HepG2 (cell line): ENCODE measurements at places on chromosomes 2 and 18. TPM values are rescaled to one million over a fixed set of nuclear protein-coding genes. Genes with fewer than 3 reads are reported as not detected.

RFX8 gene
- total RNA-seq, result not detected in 2 replicates

DNA sequence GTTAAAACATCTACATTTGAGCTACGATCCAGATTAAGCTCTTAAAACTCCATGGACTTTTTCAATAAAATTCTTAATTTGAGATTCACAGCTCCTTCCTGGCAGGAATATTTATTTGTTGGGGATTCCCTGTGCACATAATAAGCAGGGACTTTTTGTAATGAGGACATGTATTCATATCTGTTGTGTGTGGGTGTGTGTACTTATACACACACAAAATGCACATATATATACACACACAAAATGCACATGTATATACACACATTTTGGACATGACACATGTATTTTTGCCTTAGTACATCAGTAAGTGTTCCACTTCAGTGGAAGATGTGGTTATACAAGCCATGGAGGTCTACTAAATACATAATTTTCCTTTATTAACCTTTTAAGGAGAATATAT lies 1131.1 kb upstream of the CDH2 start:
- DNase-seq, result no peak

DNA sequence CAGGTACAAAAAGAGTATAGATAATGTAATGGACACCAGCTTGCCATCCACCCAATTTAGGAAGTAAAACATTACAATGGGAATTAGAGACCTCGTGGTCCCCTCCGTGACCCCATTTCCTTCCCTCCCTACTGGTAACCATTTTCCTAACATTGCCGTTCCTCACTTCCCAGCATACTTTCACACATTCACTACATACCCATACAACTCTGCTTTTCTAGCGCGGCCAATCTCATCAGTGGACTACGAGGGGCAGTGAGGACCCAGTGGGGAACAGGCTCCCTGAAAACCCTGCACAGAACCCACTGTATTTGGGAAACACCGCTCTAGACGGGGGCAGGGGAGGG lies 1.1 kb downstream of the ENOSF1 start:
- no peak for DNase-seq

DNA sequence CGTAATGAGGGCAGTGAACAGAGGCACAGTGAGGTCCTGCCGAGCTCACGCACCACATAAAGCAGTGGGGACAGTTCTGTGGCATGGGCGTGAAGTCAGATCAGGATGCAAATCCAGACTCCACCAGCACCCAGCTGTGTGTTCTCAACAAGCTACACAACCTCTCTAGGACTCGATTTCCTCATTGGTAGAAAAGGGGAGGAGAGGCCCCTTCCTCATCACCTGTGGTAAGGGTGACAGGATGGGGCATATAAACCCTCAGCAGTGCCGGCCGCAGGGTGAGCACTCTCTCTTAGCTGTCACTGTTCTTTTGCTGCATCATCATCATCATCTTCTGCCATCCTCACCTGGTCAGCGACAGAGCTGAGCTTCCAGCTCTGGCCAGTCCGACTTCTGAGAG lies 54.8 kb downstream of the C2orf76 start:
- DNase-seq, result no peak

DNA sequence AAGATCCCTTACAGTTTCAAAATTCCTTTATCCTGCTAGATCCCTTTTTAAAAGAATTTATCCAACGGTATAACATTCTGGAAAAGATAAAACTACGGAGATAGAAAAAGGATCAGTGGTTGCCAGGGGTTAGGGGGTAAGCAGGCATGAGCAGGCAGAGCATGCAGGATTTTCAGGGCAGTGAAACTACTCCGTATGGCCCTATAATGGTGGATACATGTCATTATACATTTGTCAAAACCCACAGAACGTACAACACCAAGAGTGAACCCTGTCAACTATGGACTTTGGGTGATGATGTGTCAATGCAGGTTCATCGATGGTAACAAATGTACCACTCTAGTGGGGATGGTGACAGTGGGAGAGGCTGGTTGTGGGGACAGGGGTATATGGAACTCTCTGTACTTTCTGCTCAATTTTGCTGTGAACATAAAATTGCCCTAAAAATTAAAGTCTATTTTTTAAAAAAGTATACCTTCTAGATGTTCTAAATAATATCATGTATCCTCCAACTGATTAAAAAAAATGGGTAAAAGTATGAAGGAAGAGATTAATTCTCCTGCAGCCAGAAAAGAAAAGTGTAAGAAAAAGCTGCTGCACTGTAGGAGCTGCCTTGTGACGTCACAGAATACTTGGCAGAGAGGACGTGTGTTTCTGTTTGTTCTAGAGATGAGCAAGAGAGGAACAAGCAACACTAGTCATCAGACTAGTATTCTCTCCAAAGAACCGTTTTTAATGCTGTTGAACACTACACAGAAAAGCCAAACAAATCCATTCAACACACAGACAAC lies 23.6 kb downstream of the ANKRD44 start:
- peak; percentile 30 for DNase-seq

- DNase-seq, result no peak
These were observed 203.2 kb upstream of the MEX3C start for GRCh38 chr18:51400721-51401120.

DNA sequence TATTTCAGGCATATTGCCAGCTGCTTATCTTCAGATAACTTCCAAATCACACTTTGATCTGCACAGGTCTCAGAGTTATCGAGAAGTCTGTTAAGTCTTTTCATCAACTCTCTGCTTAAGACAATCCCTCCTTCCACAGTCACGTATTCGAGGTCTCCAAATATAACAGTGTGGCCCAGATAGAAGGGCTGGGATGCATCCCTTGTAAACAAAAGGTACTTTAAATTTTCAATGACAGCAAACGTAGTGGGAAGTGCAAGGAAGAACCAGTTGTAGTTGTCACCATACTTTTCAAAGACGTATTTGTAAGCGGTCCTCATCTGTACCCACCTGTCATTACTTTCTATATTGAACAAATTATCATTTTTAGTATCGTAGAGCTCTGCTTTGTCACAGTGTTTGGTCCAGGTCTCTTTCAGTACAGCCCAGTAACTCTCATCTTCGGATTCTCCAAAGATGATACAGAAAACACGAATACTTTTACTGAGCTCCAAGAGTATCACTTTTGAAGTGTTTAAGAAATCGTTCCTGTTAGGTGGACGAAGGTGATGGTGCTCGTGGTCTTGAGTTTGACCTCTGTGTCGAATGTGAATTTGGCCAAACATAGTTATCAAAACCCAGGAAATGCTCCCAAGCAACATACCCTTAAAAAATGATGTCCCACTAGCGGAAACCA lies 445 bp downstream of the C1GALT1C1L start:
- DNase-seq, result no peak

DNA sequence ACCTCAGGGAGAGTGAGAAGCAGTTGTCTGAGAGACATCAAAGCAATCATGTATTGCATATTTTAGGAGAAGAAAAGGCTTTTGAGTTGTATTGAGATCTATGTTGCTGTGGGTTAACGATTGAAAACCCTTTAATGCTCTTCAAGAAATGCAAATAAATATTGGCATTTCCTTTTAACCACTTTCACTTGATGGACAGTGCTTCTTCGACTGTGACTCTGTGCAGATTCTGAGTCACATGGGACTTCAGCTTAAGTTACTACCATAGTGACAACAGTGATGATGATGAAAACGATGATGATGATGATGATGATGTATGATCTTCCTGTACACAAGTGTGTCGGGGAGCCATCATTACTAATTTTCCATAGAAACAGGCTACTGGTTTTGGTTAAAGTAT lies 181.8 kb downstream of the AKAIN1 start:
- no peak for DNase-seq

FAM110C gene
- total RNA-seq, result 0.34 and 1.2 TPM in 2 replicates

GRCh38 chr2:205293559-205293958 lies 388.7 kb upstream of the NRP2 start:
- no peak for DNase-seq
